A549 (cell line): ENCODE measurements at places on chromosomes 13 and 19.

DNA sequence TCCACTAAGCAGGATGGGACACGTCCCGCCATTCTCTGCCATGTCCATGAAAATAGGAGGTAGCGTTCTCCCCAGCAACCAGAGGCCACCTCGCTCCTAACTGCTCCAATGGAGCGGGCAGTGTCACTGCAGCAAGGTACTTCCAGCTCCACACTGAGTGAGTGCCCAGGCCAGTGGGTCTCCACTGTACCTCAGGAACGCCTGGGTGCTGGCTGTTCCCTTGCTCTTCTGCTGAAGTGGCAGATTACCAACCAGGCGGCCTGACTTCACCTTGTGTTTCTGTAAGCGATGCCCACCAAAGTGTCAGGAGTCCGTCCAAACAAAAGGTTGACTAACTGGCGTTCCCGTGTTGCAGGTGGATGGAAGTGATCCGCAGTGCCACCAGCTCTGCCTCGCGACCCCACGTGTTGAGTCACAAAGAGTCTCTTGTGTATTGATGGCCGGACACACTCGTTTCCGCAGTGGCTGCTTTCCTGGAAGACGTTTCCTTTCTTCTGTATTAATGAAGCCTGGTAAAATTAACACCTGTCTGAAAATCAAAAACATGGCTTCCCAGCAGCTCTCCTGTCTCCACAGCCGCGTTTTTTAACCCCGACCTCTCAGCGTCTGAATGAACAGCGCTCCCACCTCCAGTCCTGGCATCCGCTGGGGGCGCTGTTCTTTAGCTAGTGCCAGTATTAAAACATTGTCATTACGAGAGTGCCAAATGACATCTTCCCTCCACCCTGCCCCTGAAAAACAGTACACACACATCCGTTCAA is 128.8 kb downstream of the STK24 start:
- peak; percentile 38 for DNase-seq

DNA sequence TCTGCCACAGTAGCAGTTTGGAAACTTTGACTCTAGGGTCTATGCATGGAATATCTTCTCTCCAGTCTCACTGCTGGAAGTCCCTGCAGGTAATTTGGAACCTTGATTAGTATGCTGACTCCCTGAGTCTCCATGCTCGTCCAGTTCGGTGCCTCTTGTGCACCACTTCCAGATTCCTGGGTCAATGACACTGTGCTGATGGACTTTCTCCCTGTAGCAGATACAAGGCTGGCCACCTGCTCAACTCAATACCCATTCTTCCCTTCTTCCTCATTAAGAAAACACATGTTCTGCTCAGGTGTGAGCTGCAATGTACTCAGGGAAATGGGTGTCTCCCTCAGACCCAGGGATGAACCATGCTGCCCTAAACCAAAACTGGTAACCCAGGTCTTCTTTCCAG is 99.1 kb downstream of the KL start:
- no peak for DNase-seq

- DNase-seq = no peak
Measured at GRCh38 chr19:3441089-3441985, 39.0 kb downstream of the SMIM24 start.

GRCh38 chr13:54511366-54511765 is 1482.8 kb downstream of the OLFM4 start:
- no peak for DNase-seq

DNA sequence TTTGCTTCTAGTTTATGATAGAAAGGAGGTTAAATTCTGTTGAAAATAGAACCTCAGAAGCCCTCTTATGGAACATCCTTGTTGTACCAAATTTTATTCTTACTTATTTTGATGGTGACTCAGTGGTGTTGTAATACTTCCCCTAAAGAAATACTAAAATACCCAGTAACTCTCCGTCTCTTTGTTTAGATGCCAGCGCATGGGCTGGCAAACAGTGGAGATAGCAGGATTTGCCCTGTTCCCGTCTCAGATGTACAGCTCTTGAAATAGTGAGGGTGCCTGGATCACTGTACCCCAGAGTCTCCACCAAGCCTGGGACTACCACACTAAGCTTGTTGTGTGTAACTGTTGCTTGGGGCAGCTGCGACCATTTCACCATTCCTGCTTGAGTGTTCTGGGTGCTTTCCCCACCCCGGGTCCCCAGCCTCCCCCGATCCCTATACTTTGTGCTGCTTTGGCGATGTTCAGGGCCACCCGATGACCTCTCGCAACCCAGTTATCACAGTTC is 67.0 kb upstream of the TEX29 start:
- DNase-seq = no peak

- no peak for DNase-seq
Measured at GRCh38 chr19:12112701-12113100, 27.4 kb downstream of the ZNF20 start.

DNA sequence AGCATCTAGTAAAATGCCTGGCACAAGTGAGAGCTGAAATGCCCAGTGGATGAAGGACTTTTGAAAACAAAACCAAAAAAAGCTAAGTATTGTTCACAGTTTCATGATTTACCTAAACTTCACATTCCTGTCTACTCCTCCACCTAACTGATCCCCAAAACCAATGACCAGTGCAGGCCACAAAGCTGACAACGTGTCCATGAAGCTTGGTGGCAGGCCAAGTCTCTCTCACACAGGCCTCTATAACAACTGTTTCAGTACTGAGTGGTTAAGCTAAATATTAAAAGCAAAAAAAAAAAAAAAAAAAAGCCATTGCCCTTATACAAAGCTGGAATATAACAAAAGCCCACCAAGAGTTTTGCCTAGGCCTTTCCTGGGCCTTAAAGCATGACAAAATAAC is 36.4 kb downstream of the STK24 start:
- DNase-seq = no peak

- no peak for DNase-seq
Measured at GRCh38 chr19:17370026-17370587, 7.0 kb downstream of the PLVAP start.

DNA sequence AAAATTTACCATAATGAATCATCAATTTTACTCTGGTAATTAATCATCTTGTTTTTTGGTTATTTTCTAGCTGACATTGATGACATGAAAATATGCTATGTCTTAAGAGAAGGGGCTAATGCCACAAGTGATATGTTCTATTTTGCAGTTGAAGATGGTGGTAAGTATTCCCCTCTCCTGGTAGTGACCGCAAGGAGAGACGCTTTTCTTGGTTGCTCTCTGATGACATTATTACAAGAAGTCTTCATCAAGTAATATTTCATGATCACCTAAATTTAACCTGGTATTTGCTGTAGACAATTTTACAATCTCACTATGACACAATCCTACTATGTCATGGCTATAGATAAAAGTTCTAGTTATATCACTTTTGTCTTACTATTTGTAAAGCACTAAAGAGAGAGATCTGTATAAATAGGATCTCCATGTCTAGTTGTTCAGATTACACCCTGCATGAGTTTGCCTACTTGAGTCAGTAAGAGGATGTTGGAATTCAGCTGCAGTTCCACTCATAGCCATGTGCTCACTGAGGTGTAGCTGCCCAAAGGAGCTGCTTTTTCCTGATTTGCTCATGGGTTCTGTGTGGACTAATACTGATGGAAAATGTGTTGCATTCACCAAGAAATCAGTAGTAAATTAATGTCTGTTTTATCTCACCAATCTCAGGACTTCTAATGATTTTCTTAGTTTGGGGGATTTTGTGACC is 10.9 kb downstream of the FREM2 start:
- DNase-seq = no peak

- no peak for DNase-seq
Measured at GRCh38 chr19:33094436-33095067, 13.6 kb downstream of the GPATCH1 start.

GRCh38 chr13:75468098-75468497 is 13.9 kb downstream of the TBC1D4 start:
- no peak for DNase-seq

- DNase-seq = peak; percentile 43
Measured at GRCh38 chr19:41646589-41647204, 19.8 kb upstream of the CEACAM4 start.

DNA sequence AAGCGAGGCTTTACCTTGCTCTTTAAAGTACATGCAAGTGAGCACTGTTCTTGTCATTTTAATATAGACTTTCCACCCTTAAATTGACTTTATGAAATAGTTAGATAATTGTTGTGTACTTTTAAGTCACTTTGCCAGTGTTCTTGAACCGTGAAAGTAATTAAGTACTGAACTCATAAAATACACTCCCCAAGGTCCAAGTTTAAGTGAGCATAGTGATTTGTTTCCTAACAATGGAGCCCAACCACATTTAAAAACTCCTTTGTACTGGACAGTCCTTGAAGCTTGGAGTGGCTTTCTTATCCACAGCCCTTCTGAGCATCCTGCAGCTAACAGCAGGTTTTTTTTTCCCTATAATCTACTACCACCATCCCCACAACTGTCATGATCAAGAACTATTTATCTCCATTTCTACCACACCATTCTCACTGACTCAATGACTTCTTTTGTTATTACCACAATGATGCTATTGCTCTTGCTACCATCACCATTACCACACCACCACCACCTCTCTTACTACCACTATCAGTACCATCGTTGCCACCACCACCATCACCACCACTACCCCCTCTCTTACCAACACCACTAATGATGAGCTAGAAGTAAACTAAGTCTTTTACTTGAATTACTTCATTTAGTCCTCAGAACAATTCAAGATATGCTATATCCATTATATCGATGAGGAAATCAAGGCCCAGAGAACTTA is 452.6 kb downstream of the DIAPH3 start:
- DNase-seq = no peak

- no peak for DNase-seq
Measured at GRCh38 chr19:28208745-28209144, 1004.2 kb downstream of the UQCRFS1 start.

- DNase-seq = peak; percentile 71
Measured at GRCh38 chr19:5314012-5314906, 26.4 kb downstream of the PTPRS start.

GRCh38 chr13:79709471-79709870 is 228.5 kb downstream of the NDFIP2 start:
- no peak for DNase-seq
